Panc1 (cell line): ENCODE measurements at places on chromosomes 7 and 10. TPM values are rescaled to one million over a fixed set of nuclear protein-coding genes. Genes with fewer than 3 reads are reported as not detected.

- no peak for DNase-seq
Measured at GRCh38 chr10:24762966-24763623, 39.4 kb upstream of the ARHGAP21 start.

FKBP6 gene
- not detected for total RNA-seq

DPP6 gene
- total RNA-seq: not detected

GRCh38 chr10:68829521-68829920, 2.2 kb downstream of the STOX1 start:
- no peak for DNase-seq

- no peak for DNase-seq
Measured at GRCh38 chr7:127903892-127904669, 127.2 kb downstream of the LRRC4 start.

GRCh38 chr10:99809931-99810615, 27.6 kb downstream of the ABCC2 start:
- DNase-seq: no peak

DNA sequence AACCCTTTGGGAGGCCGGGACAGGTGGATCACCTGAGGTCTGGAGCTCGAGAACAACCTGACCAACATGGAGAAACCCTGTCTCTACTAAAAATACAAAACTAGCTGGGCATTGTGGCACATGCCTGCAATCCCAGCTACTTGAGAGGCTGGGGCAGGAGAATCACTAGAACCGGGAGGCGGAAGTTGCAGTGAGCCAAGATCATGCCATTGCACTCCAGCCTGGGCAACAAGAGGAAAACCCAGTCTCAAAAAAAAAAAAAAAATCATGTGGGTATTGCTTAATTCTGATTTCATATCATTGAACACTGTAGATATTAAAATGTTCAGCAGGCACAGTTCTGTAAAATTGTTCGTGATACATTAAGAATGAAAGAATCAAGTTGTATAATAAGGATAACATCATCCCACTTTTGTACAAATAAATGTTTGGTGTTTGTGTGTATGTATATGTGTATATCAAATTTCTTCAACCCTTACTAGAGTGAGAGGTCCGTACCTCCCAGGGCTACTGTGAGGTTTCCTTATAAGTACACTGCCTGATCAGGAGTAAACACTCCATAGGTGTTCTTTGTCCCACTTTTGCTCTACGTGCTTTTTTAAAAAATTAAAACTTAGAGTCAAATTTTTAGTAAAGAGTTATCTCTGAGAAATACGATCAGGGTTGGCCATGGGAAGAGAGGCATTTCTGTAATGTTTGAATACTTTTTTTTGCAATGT, 31.7 kb downstream of the PLEKHS1 start:
- no peak for DNase-seq

HOXA2 gene
- 2.9 TPM for total RNA-seq

MYOZ1 gene
- total RNA-seq: not detected

- no peak for DNase-seq
Measured at GRCh38 chr7:94630855-94631254, 25.1 kb downstream of the SGCE start.

- no peak for DNase-seq
Measured at GRCh38 chr7:111587410-111588064, 25.2 kb upstream of the IMMP2L start.

DNA sequence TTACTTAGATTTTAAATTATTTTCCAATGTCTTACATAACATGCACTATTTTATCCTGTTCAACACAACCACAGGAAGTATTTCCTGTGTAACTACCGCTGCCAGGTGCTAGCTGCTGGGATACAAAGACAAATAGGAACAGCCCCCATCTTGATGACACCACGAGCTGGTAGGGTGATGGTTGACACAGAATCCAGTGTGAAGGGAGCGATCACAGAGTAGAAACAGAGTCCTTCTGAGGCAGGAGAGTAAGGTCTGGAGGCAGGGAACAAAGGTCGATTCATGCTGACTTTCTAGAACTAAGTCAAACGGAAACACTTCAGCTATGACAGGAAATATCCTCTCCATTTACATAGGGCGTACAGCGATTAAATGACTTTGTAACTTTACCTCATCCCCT, 232.3 kb downstream of the ADAM12 start:
- no peak for DNase-seq

DNA sequence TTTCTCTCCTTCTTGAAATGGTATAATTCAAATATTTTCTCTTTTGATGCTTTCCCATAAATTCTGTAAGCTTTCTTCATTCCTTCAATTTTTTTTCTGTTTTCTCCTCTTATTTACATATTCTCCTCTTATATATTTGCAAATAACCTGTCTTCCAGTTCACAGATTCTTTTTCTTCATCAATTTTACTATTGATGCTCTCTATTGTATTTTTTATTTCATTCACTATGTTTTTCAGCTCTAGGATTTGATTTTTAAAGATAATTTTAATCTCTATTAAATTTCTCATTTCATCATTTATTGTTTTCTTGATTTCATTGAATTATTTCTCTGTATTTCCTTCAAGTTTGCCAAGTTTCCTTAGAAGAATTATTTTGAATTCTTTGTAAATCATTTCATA, 54.0 kb upstream of the PRPS1L1 start:
- DNase-seq: no peak

HOXA9 gene
- not detected for total RNA-seq

- DNase-seq: no peak
Measured at GRCh38 chr10:60532696-60533468, 143.2 kb upstream of the ANK3 start.

- DNase-seq: no peak
Measured at GRCh38 chr10:84590327-84591193, 262.2 kb downstream of the CCSER2 start.

GRCh38 chr10:13844651-13845050, 257.9 kb downstream of the PRPF18 start:
- no peak for DNase-seq

- DNase-seq: no peak
Measured at GRCh38 chr10:73875139-73875475, 752 bp upstream of the CAMK2G start.

ANKRD1 gene
- 0.26 TPM for total RNA-seq
